Activated T-helper 2 cell treated with anti-CD3 and anti-CD28 coated beads, Interferon-gamma antibody, Interleukin-2, Interleukin-4, amounts not matched to agents 10 μg/mL and 5 μg/mL and 100 μg/mL, durations not matched to agents 14 hours and 24 hours and 36 hours (primary cell): ENCODE measurements at places on chromosomes 7 and 10.

- H3K4me3 ChIP-seq, result no peak overlapping the region
- H3K27me3 ChIP-seq, result no peaks in the 10 kb centered on the region
- peaks cover 70% of the 10 kb centered on the region for H3K36me3 ChIP-seq
- peaks cover 1% of the 10 kb centered on the region for H3K4me1 ChIP-seq
- no peak for DNase-seq
Observed at GRCh38 chr10:809671-810350, 120.3 kb upstream of the DIP2C start.

DNA sequence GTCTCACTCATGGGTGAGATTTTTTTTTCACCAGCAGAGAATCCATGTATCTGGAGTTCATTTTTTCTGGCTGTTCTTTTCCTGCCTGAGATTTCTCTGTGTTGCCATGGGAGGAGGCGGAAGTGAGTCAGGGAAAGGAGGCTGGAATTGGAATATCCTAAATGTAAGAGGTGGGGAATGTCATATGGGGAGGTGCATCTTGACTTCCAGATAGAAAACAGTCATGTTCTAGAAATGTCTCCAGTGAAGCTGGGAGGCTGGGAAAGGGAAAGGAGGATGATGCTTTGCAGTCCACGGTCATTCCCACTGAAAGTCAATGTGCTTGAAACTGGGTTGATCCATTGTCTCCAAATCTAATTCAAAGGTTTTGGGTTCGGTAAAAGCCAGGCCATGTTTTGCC, 39.7 kb upstream of the HPS1 start:
- DNase-seq, result no peak
- no peaks in the 10 kb centered on the region for H3K4me1 ChIP-seq
- H3K4me3 ChIP-seq, result no peak overlapping the region
- no peak overlapping the region for H3K27ac ChIP-seq
- H3K36me3 ChIP-seq, result no peaks in the 10 kb centered on the region

- no peak for DNase-seq
- no peaks in the 10 kb centered on the region for H3K27me3 ChIP-seq
- no peak overlapping the region for H3K4me3 ChIP-seq
- no peaks in the 10 kb centered on the region for H3K36me3 ChIP-seq
- H3K27ac ChIP-seq, result peak overlapping the region; percentile 86
- H3K4me1 ChIP-seq, result peaks cover 15% of the 10 kb centered on the region
Observed at GRCh38 chr10:26430641-26431163, 7.4 kb upstream of the APBB1IP start.

GRCh38 chr7:51126324-51126723, 190.3 kb downstream of the COBL start:
- peaks cover 2% of the 10 kb centered on the region for H3K27me3 ChIP-seq
- no peak overlapping the region for H3K27ac ChIP-seq
- no peaks in the 10 kb centered on the region for H3K36me3 ChIP-seq
- peaks cover 24% of the 10 kb centered on the region for H3K4me1 ChIP-seq
- no peak overlapping the region for H3K4me3 ChIP-seq

- H3K4me3 ChIP-seq, result no peak overlapping the region
- H3K27ac ChIP-seq, result no peak overlapping the region
- peaks cover 14% of the 10 kb centered on the region for H3K27me3 ChIP-seq
- no peak for DNase-seq
Observed at GRCh38 chr10:16929069-16929468, 111.8 kb upstream of the RSU1 start.

DNA sequence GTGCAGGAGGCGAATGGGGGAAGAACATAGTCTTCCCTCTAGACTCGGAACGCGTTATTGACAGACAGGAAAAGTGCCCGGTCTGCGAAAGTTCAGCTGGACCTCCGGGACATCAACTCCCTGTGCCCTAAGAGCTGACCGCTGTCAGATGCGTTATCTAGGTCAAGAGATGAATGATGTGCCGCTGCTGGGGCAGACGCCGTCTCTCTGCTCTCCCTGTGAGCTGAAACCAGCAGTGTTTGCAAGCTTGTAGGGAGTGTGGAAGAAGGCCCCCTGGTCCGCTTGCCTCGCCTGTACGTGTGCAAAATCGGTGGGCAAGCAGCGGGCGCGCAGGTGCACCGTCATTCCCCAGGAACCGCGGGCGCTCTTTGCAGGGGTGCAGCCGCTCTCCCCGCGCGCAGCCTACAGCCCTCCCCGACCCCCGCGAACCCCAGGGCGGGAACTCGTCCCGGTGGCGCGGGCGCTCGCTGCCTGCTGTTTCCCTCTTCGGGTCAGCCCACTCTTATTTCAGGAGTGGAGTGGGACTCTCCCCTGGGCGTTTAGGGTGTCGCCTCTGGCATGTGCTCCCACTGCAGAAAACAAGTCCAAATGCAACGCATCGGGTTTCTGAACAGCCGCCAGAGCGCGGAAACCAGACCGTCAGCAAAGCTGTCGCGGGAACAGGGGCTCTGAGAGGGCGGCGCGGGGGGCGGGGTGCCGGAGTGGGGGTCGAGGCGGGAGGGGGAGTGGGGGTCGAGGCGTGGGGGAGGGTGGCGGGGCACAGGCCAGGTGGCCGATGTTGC, 1.8 kb upstream of the PFKFB3 start:
- peak overlapping the region; percentile 81 for H3K4me3 ChIP-seq
- peaks cover 27% of the 10 kb centered on the region for H3K4me1 ChIP-seq
- peaks cover 22% of the 10 kb centered on the region for H3K36me3 ChIP-seq
- no peaks in the 10 kb centered on the region for H3K27me3 ChIP-seq
- peak overlapping the region; percentile 75 for H3K27ac ChIP-seq

- DNase-seq, result no peak
- H3K36me3 ChIP-seq, result no peaks in the 10 kb centered on the region
- H3K27ac ChIP-seq, result no peak overlapping the region
- H3K4me1 ChIP-seq, result no peaks in the 10 kb centered on the region
Observed at GRCh38 chr7:85115862-85116261, 71.0 kb downstream of the SEMA3D start.

GRCh38 chr7:95951997-95952795, 179.8 kb downstream of the DYNC1I1 start:
- no peak overlapping the region for H3K27ac ChIP-seq
- H3K27me3 ChIP-seq, result peaks cover 2% of the 10 kb centered on the region
- no peaks in the 10 kb centered on the region for H3K4me1 ChIP-seq
- DNase-seq, result no peak

DNA sequence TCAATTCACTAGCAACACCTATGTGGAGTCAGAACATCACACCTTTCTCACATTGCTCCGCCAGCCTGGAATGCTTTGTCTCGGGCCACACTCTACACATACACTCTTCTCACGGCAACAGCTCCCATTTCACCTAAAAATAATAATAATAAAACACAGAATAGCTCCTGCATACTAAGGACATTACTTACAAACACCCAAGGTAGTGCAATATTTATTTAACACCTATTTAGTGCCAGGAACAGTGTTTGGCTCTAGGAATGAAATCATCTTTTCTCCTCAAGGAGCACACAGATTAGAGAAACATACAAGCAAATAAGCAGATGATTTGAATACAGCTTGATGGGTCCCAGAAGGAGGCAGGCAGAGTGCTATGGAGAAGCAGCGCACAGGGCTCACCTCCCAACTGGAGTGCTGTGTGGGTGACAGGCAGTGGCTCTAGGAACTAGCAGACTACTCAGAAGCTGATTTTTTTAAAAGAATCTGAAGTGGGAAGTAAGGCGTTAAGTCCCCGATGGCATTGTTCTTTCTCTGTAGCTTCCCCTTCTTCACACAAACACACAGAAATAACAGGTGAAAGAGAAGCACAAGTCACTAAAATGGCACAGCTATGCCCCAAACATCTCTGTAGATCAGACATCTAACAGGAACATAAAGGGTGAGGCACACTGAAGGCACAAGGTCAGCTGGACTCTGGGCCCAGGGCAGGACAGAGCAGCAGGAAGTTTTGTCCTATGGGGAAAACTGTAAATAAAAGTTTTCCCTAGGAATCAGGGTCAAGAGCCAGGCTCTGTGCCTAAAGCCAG, 16.7 kb downstream of the USP6NL start:
- peaks cover 30% of the 10 kb centered on the region for H3K27me3 ChIP-seq
- no peak for DNase-seq
- H3K36me3 ChIP-seq, result no peaks in the 10 kb centered on the region
- no peaks in the 10 kb centered on the region for H3K4me1 ChIP-seq

- peaks cover 4% of the 10 kb centered on the region for H3K4me1 ChIP-seq
- H3K4me3 ChIP-seq, result no peak overlapping the region
- DNase-seq, result no peak
- no peak overlapping the region for H3K27ac ChIP-seq
- peaks cover 6% of the 10 kb centered on the region for H3K27me3 ChIP-seq
Observed at GRCh38 chr10:79943871-79944270, 5.0 kb downstream of the SFTPD start.

DNA sequence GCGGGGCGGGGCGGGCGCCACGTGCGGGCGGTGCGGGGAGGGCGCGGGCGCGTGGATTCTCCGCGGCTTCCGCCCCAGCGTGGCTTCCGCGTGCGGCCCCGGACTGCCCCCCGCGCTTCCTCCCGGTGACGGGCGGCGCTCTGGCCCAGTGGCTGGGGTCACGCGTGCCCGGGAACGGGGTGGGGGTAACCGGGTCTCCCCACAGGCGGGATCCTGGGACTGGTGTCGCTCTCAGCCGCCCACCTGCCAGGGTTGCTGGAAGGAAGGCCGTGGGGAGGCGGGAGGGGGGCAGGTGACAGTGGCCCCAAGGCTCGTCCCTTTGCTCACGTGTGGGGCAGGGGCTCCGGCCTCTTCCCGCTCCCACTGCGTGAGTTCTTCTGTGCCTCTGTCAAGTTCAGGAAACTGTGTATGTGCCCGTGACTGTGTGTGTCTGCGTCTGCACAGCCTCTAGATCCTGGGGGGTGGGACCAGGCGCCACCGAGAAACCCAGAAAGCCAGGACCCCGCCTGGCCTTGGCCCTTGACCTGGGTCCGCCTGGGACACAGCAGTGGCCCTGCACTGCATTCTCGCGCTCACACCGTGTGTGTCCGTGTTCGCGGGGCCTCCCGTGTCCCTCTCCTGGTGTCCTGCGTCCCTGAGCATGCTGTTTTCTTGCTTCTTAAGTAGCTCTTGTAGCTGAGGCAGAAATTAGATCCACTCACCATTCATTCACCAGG, 919 bp downstream of the MAFK start:
- peak overlapping the region; percentile 87 for H3K27ac ChIP-seq
- H3K4me1 ChIP-seq, result peaks cover 22% of the 10 kb centered on the region
- peak; percentile 25 for DNase-seq
- peak overlapping the region; percentile 88 for H3K4me3 ChIP-seq
- H3K36me3 ChIP-seq, result peaks cover 2% of the 10 kb centered on the region

DNA sequence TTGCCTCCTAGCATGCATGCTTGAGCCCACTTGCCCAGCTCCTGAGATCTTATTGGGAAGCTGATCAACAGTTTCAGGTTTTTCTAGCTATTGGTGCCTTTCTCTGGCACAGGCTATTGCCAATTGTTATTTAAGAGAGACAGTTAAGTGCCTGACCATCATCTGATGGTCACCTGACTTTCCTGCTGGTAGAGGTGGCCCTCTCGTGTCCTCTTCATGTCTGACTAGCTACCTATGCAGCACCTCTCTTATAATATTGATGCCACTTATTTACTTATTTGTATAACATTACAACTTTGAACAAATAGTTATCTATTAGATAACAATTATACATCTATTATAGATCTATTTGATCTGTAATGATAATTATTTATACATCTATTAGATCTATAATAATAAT, 205.9 kb upstream of the SEMA3D start:
- no peaks in the 10 kb centered on the region for H3K36me3 ChIP-seq
- H3K4me3 ChIP-seq, result no peak overlapping the region
- H3K27ac ChIP-seq, result no peak overlapping the region
- H3K27me3 ChIP-seq, result no peaks in the 10 kb centered on the region
- H3K4me1 ChIP-seq, result no peaks in the 10 kb centered on the region

- no peaks in the 10 kb centered on the region for H3K27me3 ChIP-seq
- peak overlapping the region; percentile 99 for H3K4me3 ChIP-seq
Observed at GRCh38 chr10:69180525-69181204, 631 bp downstream of the SUPV3L1 start.

- no peak overlapping the region for H3K27ac ChIP-seq
- H3K4me1 ChIP-seq, result no peaks in the 10 kb centered on the region
- DNase-seq, result no peak
- no peaks in the 10 kb centered on the region for H3K27me3 ChIP-seq
Observed at GRCh38 chr7:158394936-158395335, 192.7 kb downstream of the PTPRN2 start.

DNA sequence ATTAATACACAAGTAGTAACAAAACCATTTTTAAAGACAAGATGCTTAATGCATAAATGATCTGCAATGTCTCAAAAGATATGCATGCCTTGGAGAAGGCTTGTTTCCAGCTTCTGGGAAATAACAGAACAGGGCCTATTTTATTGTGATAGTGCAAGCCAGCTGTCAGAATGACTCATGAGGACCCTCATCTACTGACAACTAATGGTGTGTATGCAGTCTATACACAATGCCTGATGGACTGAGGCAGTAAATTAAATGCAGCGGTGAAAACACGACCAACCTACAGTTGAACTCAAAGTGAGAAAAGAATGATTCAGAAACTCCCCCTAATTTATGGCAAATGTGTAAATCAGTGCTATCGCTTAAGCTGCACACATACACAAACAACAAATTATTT, 46.3 kb downstream of the VPS41 start:
- DNase-seq, result no peak
- no peaks in the 10 kb centered on the region for H3K27me3 ChIP-seq
- H3K36me3 ChIP-seq, result peaks cover 14% of the 10 kb centered on the region
- H3K4me3 ChIP-seq, result no peak overlapping the region
- no peak overlapping the region for H3K27ac ChIP-seq
- no peaks in the 10 kb centered on the region for H3K4me1 ChIP-seq

GRCh38 chr7:70566671-70567070, 565.3 kb upstream of the GALNT17 start:
- H3K36me3 ChIP-seq, result no peaks in the 10 kb centered on the region
- H3K27ac ChIP-seq, result no peak overlapping the region
- no peaks in the 10 kb centered on the region for H3K27me3 ChIP-seq

DNA sequence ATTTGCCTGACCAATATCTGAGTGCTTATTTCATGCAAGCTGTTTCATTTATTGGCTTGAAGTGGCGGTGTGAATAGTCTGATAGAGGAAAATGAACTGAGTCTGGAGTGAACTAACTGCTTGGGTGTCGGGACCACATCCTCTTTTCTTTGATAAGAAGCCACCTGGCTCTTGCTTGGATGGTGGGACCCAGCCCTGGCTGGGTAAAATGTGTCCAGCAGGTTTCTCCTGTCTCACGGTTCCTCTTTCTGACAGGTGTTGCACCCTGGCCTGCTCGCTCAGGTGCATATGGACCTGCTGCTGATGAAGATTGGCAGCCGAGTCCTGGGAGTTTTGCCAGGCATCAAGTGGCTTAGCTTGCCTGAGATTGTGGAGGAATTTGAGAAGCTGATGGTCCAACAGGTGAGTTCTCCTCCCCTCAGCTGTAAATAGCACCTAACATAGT, 1.6 kb downstream of the ADCK2 start:
- peak overlapping the region; percentile 87 for H3K4me3 ChIP-seq
- no peaks in the 10 kb centered on the region for H3K27me3 ChIP-seq
- peaks cover 36% of the 10 kb centered on the region for H3K36me3 ChIP-seq
- no peak for DNase-seq

GRCh38 chr7:64867863-64868440, 35.1 kb upstream of the ZNF273 start:
- no peak overlapping the region for H3K4me3 ChIP-seq
- H3K36me3 ChIP-seq, result no peaks in the 10 kb centered on the region
- H3K27me3 ChIP-seq, result no peaks in the 10 kb centered on the region
- no peak overlapping the region for H3K27ac ChIP-seq
- no peak for DNase-seq

- no peak overlapping the region for H3K4me3 ChIP-seq
- H3K4me1 ChIP-seq, result peaks cover 23% of the 10 kb centered on the region
- no peak overlapping the region for H3K27ac ChIP-seq
Observed at GRCh38 chr7:97022491-97023306, 1.9 kb downstream of the DLX5 start.
